ENCODE measurements at places on chromosomes 2 and 18.

DNA sequence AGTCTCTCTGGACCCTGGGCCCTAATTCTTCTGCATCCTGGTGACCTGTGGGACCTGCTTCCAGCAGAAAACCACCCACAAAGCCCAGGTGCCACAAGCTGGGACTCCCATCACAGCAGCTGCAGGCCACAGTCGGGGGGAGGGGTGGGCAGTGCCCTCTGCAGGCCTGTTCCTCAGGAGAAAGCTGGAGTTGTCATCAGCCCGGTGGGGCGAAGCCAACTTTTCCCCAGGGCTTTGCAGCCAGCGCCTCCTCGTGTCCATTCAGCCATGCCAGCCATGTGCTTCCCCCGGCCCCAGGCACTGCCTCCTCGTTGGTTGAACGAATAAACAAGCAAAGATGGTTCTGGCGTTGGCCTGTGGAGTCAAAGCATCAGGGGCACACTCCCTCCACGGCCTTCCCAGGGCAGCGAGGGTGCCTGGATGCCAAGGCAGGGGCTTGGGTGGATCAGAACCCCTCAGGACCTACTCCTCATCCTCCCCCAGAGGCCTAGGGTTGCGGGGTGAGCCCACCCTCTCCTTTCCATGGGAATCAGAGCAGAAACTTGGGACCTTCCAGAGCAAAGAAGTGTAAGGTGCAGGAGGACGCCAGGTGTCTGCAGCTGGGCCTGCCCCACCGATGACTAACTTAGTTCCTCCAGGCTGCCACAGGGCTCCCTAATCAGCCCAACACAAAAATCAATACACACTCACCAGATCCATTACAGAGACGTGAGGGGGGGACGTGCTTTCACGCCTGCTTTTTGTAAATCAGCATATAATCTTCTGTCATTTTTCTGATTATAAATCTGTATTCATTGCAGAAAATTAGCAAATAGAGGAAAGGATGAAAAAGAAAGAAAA is 75.7 kb upstream of the RAB6C start:
- DNase-seq: no peak

DNA sequence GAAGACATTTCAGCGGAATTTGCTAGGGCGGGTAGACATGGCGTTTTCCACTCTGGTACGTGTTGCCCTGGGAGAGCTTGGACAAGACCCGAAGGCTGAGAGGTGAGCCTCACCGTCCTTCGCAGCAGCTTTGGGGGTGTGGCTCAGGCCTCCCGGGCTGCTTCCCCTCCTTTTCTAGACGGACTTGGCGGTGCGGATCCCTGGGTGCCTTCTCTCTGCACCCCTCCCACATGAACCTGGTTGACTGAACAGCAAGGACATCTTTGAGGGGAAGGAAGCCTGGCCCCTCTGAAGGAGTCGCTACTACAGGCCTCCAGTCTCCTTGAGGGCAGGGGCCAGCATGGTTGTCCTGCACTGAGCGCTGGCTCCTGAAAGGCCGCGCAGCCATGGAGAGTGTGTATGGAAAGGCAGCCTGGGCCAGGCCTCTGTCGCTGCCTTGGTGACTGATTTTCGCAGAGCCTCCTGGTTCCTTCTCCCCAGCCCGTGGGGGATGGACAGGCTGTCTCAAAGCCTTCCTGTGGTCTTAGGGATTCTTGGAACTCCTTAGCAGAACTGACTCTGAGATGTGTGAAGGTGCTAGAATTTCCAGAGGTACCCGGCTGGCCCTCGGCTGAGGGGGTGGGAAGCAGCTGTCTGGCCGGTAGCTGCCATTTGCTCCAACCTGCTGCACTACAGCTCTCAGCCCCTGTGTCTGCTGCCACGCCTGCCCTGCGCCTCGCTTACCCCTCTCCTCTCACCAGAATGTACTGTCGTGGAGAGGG is 9.9 kb downstream of the CNNM4 start:
- DNase-seq: no peak

GRCh38 chr2:27067385-27067784 is 4.1 kb downstream of the OST4 start:
- no peak for DNase-seq

DNA sequence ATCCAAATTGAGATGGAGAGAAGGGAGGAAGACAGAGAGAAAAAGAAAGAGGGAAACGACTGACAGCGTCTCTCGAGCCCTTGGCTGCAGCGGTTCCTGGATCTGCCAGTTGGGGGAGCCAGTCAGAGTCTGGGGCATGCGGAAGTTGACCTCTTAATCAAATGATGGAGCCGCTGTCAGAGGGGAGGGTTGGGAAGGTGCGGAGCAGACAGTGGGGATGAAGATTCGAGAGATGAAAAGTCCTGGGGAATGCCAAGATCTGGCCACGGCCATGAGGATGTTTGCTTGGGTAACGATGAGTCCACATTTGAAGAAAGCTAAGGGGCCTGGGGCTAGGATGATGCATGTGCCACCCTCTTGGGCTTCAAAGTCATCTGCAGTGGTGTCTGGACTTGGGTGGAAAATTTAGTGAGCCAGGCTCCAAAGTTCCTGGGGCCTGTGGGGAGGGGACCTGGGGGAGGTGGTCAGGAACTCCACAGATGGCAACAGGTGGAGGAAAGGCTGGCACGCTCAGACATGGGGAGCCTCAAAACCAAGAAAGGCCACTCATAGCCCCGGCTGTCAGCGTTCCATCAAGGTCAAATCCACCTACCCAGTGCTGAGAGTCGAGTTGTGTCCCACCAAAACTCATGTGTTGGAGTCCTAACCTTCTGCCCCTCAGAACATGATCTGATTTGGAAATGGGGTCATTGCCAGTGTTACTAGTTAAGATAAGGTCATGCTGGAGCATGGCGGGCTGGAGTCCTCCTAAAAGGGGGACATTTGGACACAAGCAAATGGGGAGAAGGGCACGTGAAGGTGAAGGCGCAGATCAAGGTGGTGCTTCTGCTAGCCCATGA is 200.1 kb downstream of the NDUFA10 start:
- DNase-seq: no peak

- DNase-seq: no peak
Observed at GRCh38 chr2:25983735-25984134, 1.4 kb upstream of the KIF3C start.

DNA sequence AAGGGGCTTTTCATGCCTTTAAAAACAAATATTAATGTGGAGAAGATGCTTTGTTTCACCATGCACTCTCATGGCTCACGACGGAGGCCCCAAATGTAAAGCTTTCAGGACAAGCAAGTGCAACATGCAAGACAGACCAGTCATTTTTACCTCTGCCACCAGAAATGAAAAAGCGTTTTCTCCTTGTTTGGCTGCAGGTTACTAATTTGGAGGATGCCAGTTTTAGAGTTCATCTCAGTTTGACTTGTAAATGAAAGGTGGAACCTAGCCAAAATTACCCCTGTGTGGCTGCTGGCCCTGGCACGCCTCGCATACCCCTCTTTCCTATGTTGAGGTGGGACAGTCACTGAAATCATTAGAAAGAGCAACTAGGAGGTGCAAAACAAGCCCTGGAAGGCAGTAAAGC is 138.6 kb downstream of the BCL2 start:
- no peak for DNase-seq

GRCh38 chr2:187581125-187581896 is 27.1 kb upstream of the TFPI start:
- DNase-seq: peak; percentile 34

GRCh38 chr2:5868931-5869330 is 176.7 kb downstream of the SOX11 start:
- no peak for DNase-seq

DNA sequence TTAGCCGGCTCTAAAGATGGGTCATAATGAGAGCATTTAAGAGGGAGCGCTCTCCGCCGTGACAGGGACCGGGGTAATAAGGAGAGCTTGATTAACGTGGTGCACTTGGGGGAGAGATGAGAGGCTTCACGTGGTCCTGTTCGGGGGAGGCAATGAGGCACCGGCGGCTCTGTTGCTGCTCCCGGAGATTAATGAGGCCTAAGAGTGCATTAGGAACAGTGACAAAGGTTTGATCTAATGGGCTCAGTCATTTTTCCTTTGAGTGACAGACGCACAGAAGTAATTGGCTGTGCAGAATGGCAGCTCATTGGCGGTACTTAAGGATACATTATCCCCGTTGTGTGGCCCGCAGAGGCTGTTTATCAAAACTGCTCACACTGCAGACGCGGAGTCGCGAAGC is 250.7 kb downstream of the GBX2 start:
- DNase-seq: no peak

GRCh38 chr18:22385718-22386117 is 32.0 kb downstream of the CTAGE1 start:
- peak; percentile 86 for DNase-seq

- no peak for DNase-seq
Observed at GRCh38 chr2:149129433-149129832, 90.9 kb downstream of the LYPD6B start.

DNA sequence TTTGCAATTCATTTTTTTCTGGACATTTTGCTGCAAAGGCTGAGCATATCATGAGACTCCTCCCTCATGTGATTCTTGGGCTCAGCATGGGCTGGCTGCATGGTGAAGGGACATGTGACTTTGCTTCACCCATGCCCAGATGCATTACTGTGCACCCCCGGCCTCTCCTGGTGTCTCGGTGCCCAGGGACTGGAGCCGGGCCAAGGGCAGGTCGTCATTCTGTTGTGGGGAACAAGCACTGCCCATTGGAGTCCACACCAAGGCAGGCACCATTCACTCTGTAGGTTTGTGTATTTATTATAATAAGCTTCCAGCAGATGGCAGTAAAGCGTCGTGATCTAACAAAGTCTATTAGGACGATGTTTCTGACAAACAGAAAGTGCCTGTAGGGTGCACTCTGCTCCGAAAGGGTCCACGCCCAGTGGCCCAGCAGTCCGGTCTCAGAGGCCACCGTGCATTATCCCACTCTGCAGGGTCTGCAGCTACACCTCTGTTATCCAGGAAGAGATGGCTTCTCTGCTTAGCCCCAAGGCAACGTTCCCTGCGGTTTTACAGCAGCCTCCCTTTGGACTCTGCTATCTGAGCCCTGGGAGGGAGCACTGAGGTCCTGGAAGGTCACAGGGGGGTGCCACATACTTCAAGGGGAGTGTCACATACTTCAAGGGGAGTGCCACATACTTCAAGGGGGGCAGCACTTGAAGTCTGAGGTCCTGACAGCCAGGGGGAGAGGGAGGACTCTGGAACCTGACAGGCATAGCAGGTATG is 219.6 kb downstream of the TSN start:
- peak; percentile 88 for DNase-seq

DNA sequence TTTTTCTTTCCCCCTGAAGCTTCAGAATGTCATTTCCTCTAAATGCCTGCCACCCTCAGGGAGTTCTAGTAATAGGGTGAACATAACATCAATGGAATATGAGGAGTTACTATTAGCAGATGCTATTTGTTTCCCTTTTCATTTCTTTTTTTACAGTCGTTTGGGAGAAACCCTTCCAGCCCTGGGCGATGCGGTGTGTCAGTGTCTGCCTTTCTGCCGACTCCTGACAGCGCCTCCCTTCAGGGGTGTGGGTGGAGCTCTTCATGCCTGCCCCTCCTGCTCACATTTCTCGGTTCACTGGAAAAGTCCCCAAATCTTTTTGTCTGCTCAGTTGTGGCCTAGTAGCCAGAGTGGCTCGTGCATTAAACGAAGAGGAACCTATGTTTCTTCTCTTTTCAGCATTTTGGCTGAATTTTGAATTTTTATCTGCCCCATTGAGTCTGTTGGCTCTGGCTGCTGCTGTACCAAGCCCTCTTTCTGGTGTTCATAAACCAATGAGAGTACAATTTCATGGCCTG is 72.3 kb downstream of the FMNL2 start:
- DNase-seq: peak; percentile 81

All from GM03348 (cell line).